ENCODE measurements at places on chromosomes 3 and 15.

- no peak for DNase-seq
These were observed 111.5 kb downstream of the FILIP1L start for GRCh38 chr3:100002599-100003350.

- no peak for DNase-seq
These were observed 101.7 kb downstream of the DCLK3 start for GRCh38 chr3:36662626-36663025.

DNA sequence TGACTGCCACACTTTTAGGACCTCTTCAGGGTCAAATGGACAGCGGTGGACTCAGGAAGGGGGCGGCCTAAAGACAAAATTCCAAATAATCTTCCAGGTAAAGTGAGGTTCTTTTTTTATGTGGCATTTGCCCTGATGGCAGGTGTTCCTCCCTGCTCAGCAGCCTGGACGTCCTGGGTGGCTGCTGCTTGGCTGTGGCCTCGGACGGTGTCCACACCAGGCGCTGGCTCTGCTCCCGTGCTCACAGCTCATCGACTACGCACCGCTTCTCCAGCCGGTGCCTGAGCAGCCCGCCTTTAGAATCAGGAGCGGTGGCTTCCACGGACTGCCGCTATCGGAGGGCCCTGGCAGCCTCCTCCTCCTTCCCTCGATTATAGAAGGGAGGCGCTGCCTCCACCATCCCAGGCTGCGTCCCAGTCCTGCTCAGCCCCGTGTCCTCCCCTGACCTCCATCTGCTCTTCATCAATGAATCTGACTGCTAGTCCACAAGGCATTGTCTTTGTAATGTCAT, 41.9 kb downstream of the PCSK6 start:
- no peak for DNase-seq

GRCh38 chr3:176759815-176760506, 437.3 kb downstream of the TBL1XR1 start:
- DNase-seq, result no peak

DNA sequence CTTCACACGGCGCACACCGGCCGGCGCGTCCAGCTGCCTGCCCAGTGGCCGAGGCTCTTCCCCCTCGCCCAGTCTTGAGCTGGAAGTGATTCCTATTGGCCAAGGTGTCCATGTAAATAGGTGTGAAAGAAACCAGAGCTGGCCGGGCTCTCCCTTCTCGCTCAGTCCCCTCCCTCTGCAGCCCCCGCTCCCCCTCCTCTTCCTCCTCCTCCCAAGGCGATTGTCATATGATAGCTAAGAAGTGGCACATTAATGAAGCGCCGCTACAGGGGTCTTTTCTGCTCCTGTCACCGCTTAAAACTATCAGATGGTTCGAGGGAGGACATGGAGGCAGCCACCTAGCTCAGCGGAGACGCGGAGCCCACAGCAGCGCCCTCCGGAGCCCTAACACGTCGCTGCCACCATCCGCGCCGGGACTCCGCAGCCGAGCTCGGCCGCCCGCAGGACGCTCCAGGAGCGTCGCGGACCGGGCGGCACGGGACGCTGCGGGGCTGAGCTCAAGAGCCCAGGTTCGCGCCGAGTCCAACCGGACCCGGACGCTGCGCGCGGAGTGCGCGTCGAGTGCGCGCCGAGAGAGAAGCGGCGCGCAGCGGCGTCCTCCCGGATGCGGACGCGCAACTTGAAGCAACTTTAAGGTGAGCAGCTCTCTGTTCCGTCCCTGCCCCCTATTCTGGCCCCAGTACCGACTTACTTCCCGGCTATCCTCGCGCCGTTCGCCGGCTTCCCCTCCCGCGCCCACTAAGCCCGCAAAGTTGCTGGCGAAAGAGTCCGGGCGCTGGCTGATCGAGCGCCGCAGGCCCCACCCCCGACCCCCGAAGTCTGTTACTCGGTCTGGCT, at the start of gene FOXB1:
Gene FOXB1, plus strand, starts transcription at position 303 of the 837 bp plus-strand sequence. CDS start 653 bp downstream, outside the sequence.
- DNase-seq, result no peak

DNA sequence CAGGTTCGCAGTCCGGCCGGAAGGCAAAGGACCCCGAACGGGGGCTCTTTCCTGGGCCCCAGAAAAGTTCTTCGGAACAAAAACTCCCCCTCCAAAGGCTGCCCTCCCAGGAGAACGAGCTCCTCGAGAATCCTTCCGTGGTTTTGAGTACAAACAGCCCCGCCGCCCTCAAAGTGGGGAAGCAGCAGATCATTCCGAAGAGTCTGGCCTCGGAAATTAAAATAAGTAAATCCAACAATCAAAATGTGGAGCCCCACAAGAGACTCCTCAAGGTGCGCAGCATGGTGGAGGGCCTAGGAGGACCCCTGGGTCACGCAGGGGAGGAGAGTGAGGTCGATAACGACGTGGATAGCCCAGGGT, 1.3 kb downstream of the ARHGEF26 start:
- no peak for DNase-seq

DNA sequence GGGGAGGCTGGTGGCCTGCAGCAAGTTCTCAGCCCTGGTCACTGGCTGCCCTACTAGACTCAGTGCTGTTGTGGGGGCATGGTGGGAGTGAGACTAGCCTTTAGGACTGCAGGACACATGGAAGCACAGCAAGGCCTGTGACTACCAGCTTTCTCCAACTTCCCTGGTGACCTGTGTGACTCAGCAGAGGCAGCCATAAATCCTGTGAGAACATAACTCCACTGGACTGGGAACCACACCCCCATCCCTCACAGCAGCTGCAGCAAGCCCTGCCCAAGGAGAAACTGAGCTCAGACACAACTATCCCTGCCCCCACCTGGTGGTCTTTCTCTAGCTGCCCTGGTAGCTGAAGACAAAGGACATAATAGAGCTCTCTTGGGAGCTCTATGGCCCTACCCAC, 111.3 kb downstream of the DCLK3 start:
- no peak for DNase-seq

DNA sequence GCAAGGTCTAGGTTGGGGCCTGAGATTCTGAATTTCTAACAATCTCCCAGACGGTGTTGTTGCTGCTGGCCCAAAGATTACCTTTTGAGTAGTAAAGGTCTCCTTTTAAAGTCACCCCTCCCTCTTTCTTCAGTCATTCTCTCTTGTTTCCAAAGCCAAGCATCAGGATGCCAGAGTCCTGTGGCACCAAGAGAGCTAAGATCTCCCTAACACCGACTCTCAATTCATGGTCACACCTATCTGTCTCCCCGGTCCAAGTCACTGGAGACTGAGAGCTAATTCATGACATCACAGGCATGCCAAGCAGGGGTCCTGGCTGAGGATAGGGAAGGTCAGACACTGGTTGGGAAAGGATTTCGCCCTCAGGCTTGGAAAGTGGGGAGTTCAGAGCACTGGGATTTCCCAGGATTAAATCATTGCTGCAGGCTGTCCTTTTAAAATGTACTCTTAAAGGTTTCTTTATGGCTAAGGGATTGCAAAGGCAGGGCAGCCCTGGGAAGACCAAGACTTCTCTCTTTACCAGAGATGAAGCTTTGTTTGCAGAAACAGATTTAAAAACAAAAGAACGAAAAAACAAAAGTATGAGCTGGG, 7.3 kb downstream of the SHOX2 start:
- DNase-seq, result no peak

DNA sequence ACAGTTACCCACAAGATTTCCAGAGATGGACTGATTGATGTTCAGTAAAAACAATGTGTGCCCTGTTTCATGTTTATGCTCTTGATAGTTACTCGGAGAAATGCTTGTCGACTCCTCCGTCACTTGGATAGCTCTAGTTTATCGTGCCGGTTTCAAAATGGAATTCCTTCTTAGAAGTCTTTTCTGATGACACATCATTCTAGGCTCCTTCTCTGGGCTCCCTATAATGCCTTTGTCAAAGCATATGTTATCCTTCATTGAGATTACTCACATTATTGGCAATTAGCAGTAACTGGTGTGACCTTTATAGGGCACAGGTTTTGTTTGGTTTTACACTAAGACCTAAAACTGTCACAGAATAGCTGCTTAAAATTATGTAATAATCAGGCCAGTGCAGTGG, 201.8 kb downstream of the CNTN6 start:
- no peak for DNase-seq

DNA sequence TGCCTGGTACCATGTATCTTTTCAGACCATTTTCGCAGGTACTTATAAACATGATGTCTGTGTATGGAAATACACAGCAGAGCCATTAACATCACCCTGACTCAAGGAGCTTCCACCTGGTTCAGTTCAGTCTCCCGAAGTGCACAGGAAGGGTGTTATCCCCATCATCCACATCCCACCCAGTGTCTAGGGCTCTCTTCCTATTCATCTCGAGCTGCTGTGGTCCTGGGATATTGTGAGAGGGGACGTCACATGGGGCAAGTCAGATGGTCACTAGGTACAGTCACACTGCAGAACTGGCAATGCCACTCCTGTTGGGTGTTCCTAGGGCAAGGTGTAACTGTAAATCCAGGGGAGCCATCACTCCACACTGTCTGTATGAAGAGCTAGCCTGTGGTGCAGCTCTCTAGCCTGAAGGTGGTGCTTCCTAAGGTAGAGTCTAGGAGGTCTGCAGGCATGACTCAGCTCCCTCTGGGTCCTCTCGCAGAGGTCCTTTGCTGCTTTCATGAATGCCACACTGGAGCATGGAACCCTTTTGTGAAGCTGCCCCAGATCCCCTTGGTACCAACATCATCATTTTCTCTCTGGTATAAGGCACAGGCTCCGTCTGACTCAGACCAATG, 13.9 kb downstream of the ISLR2 start:
- no peak for DNase-seq

GRCh38 chr3:49673715-49674496, at the start of gene APEH:
APEH (plus strand) TSS chr3:49674351; CDS start chr3:49674402, 51 bp downstream.
- DNase-seq, result no peak

DNA sequence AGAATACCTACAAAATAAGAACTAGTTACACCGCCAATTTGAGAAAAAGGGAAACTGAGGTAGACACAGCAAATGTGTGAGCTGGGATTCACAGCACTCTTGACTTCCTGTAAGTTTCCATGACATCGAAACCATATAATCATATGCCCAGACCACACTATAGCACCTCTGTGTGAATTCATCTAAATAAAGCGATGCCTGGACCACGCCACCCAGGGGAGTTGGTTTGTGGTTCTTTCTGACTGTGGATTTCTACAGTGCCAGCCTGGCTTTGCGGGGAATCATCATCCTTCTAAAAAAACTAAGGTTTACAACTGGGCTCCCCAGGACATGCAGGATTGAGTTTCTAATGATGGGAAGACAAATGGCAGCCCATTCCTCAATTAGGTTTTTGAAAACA, 23.5 kb upstream of the CA12 start:
- no peak for DNase-seq

GRCh38 chr3:110420158-110420641, 651.4 kb upstream of the NECTIN3 start:
- no peak for DNase-seq

GRCh38 chr15:38196076-38196475, 56.6 kb upstream of the SPRED1 start:
- DNase-seq, result no peak

- DNase-seq, result no peak
These were observed 37.0 kb downstream of the ETFA start for GRCh38 chr15:76274226-76274625.

- DNase-seq, result no peak
These were observed 789.8 kb downstream of the TUSC7 start for GRCh38 chr3:117499189-117499870.

- DNase-seq, result no peak
These were observed 6.0 kb downstream of the TADA3 start for GRCh38 chr3:9786209-9786739.

DNA sequence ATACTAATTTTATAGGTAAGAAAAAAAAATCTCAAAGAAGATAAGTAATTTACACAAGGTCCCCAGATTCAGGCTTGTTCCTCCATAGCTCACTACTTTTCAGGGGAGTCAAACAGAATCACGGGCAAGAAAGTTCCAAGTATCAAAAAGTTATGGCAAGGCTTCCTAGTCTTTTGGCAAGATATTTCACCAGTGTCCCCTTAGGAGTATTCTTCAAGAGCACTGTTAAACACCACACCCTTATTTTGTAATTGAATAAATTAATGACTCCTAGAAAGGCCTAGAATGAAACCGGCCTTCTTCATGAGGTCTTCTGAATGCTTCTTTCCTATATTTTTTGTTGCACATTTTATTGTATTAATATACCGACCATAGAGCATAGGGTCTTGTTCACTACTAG, 109.7 kb downstream of the MYLK start:
- DNase-seq, result no peak

- DNase-seq, result no peak
These were observed 36.4 kb upstream of the BNC1 start for GRCh38 chr15:83320844-83321243.

DNA sequence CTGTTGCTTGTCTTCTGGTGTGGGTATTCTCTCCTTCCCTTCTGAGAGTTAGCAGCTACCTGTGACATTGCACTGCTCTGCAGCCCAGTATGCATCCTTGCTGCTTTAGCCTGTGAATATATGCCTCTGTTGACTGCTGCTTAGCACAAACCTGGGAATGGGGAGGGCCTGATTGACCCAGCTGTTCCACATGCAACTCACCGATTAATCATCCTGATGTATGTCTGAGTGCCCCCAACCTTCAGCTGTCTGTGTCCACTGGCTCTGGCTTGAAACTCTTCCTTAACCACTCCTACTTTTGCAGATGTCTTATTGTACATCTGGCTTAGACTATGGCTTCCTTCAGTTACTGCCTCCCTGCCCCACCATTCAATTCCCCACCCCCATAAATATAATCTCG, 119.1 kb downstream of the RASA2 start:
- no peak for DNase-seq

- peak; percentile 22 for DNase-seq
These were observed 5.6 kb downstream of the HES1 start for GRCh38 chr3:194141415-194142155.

DNA sequence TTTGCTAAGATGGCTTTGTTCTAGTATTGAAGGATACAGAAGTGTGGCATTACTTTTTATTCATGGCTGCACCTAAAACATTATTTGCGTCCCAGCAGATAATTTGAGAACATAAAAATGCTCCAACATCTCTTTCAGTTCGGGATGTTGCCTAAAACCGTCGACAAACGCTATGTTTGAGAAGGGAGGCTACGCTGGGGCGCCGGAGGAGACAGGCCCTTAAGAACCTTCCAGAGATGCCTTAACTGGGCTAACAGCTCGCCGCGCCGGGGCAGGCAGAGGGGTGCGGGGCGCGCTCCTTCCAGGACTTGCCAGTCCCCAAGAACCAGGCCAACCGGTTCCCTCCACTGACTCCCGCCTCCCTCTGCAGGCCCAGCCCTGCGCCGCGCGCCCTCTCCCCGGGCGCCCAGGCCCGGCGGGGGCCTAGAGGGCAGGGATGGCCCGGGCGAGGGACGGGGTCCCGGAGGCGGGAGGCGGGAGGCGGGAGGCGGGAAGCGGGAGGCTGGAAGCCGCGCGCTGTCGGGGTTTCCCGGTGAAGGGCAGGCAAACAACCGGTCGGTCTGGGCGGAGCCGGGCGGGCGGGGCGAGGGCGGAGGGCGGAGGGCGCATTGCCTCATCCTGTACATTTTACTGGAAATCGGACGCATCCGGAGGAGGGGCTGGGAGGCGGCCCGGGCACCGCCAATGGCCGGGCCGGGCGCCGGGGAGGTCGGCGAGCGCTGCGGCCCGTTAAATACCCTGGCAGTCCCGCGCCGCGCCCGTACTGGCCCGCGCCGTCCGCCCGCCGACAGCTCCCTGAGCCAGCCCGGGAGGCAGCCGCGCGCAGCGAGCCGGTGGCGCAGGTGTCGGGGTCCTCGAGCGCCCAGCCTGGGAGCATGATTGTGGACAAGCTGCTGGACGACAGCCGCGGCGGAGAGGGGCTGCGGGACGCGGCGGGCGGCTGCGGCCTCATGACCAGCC, at the start of gene NFKBIZ:
Gene NFKBIZ, plus strand, starts transcription at position 761 of the 960 bp plus-strand sequence. Its CDS starts 115 bp downstream, at position 876.
- DNase-seq, result peak; percentile 66

- no peak for DNase-seq
These were observed 9.2 kb upstream of the TMEM212 start for GRCh38 chr3:171833789-171834460.

All from activated naive CD4-positive, alpha-beta T cell (primary cell).